ENCODE measurements at places on chromosomes 6 and 20.

- H3K36me3 ChIP-seq, result no peaks in the 10 kb centered on the region
- peak overlapping the region; percentile 26 for H3K4me3 ChIP-seq
- peak; percentile 90 for DNase-seq
Measured at GRCh38 chr20:22523499-22524392, 60.6 kb downstream of the FOXA2 start.

DNA sequence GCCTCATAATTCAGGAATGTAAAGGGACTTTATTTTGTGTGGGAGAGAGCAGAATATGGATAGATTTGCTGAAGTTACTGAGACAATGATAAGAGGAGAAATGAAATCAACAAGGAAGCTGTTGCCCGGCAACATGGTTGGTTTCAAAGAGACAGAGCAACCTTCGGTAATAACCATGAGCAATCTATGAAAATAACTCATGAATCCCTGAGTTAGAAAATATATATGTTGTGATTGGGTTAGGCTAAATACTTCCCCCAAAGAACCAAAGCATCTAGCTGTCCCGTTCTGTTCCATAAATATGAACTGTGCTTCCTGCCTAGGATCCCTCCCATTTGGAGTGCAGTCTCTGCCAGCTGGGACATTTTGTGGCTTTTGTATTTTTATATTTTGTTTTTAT lies 23.1 kb downstream of the SERPINB1 start:
- DNase-seq, result no peak
- peaks cover 6% of the 10 kb centered on the region for H3K4me1 ChIP-seq
- H3K27ac ChIP-seq, result peak overlapping the region; percentile 40
- no peak overlapping the region for H3K4me3 ChIP-seq
- H3K27me3 ChIP-seq, result no peaks in the 10 kb centered on the region

DNA sequence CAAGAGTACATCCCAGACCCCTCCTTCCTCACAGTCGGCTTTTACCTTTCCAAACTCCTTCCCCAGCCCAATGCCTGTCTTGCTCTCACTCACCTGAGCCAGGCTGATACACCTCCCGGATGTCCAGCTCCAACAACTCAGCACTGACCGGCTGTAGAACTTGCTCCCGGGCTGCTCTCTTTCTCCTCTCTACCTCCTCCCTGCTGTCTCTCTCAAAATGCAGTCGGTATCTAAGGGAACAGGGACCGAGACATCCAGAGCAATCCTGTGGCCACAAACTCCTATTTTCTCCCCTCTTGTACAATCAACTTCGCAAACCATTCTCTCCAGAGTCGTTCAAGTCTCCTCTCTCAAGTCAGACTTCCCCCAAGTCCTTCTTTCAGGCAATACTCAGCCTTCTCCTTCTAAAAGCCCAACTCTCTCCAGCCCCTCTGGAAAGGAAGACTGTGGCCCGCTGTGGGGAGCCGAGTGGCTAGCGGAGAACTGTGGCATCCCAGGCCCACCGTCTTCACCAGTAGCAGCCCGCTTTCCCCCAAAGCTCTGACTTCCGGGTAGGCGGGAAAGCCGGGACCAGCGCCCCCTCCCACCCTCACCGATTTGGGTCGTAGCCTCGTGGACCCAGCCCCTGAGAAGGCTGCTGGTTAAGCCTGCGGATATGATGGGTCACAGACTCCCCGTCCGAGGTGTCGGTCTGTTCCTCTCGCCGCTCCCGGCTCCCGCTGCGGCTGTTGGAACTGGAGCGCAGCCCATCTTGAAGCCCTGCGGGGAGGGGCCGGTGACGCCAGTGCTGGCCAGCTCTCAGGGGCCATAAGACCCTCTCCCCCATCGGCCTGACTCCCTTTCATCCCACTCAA lies 1.1 kb downstream of the GNL1 start:
- DNase-seq, result peak; percentile 39
- H3K4me3 ChIP-seq, result peak overlapping the region; percentile 88
- H3K27ac ChIP-seq, result peak overlapping the region; percentile 100
- peaks cover 7% of the 10 kb centered on the region for H3K36me3 ChIP-seq
- H3K4me1 ChIP-seq, result peaks cover 5% of the 10 kb centered on the region

GRCh38 chr6:45663251-45664221 lies 285.8 kb upstream of the SUPT3H start:
- no peak overlapping the region for H3K27ac ChIP-seq
- no peak for DNase-seq
- no peak overlapping the region for H3K4me3 ChIP-seq

DNA sequence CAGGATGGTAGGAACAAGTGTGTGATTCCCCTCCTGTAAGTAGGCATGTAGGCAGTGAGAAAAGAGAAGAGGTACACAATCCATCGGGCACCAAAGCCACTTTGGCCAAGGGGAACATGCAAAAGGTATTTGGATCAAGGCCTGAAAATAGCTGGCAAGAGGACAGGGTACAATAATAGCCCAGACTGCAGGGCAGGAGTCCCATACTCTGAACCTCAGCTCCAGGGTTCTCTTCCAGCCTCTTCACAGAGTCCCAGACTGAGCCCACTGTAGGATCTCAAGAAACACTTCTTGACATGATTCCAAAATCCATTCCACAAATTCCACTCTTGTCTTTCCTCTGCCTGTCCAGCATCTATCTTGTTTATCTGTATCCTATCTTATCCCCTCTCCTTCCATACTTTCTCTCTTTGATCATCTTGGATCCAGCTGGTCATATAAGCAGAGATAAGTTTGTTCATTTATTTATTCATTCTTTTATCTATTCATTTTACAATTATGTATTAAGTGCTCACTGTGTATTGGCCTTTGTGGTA lies 19.7 kb downstream of the ACSS2 start:
- H3K4me1 ChIP-seq, result peaks cover 27% of the 10 kb centered on the region
- no peaks in the 10 kb centered on the region for H3K27me3 ChIP-seq
- no peaks in the 10 kb centered on the region for H3K36me3 ChIP-seq
- no peak for DNase-seq
- no peak overlapping the region for H3K27ac ChIP-seq
- H3K4me3 ChIP-seq, result no peak overlapping the region

- H3K27ac ChIP-seq, result no peak overlapping the region
- DNase-seq, result no peak
- H3K4me3 ChIP-seq, result no peak overlapping the region
- no peaks in the 10 kb centered on the region for H3K4me1 ChIP-seq
- H3K36me3 ChIP-seq, result no peaks in the 10 kb centered on the region
- no peaks in the 10 kb centered on the region for H3K27me3 ChIP-seq
Measured at GRCh38 chr6:156279261-156279969, 497.8 kb upstream of the ARID1B start.

DNA sequence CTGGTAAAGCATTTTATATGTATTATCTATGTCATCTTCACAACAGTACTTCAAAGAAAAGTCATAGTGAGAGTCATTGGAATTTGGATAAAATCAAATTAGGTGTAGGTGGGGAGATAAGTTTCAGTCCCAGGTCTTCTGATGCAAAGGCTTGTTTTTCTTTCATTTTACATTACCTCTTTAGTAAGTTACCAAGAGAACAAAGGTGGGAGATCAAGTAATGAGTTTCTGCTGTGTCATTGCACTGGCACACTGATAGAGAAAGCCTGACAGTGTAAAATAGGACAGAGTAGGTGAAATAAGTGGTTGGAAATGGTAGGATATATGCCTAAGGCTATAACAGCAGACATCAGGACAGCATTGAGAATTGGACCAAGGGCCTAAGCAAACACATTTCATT lies 250.4 kb downstream of the NKAIN2 start:
- DNase-seq, result no peak
- no peak overlapping the region for H3K27ac ChIP-seq
- H3K36me3 ChIP-seq, result no peaks in the 10 kb centered on the region
- no peaks in the 10 kb centered on the region for H3K4me1 ChIP-seq
- no peaks in the 10 kb centered on the region for H3K27me3 ChIP-seq

DNA sequence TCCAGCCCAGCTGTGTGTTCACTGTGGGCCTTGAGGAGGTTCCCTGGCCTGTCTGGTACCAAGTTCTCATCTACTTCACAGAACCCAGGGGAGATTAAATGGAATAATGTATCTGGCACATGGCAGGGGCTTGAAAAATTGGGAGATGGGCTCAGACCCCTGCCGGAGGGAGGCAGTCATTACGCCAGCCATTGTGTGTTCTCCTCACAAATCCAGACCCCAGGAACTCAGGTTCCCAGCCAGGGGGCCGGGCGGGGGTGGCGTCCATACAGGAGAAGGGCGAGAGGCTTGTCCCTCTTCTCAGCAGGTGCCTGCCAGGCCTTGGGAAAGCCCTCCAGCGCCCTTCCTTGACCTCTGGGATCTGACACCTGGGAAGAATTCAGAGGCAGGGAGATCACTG lies 8.1 kb downstream of the NOL4L start:
- no peaks in the 10 kb centered on the region for H3K27me3 ChIP-seq
- H3K36me3 ChIP-seq, result no peaks in the 10 kb centered on the region
- H3K4me1 ChIP-seq, result peaks cover 30% of the 10 kb centered on the region

DNA sequence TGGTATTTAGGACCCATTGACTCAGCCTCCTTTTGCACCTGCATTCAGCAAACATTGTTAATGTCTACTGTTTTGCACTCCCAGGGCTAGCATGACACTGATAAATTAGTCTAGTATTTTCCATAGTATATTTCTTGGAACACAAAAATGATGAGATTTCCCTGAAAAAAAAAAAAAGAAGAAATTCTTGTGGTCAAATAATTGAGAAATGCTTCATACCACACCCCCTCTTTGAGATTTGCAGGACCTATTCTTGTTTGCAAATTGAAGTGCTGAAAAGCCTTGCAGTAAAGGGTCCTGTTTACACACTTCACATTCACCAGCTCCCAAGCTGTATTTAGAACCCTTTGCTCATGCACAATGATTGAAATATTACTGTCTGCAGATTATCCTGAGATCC lies 36.3 kb upstream of the CLIC5 start:
- no peak overlapping the region for H3K27ac ChIP-seq
- no peaks in the 10 kb centered on the region for H3K27me3 ChIP-seq
- no peaks in the 10 kb centered on the region for H3K36me3 ChIP-seq
- H3K4me1 ChIP-seq, result peaks cover 15% of the 10 kb centered on the region
- no peak for DNase-seq
- no peak overlapping the region for H3K4me3 ChIP-seq

GRCh38 chr20:32636283-32636682 lies 37.5 kb downstream of the C20orf203 start:
- no peaks in the 10 kb centered on the region for H3K4me1 ChIP-seq
- H3K4me3 ChIP-seq, result no peak overlapping the region
- no peak for DNase-seq
- no peaks in the 10 kb centered on the region for H3K36me3 ChIP-seq
- no peak overlapping the region for H3K27ac ChIP-seq

DNA sequence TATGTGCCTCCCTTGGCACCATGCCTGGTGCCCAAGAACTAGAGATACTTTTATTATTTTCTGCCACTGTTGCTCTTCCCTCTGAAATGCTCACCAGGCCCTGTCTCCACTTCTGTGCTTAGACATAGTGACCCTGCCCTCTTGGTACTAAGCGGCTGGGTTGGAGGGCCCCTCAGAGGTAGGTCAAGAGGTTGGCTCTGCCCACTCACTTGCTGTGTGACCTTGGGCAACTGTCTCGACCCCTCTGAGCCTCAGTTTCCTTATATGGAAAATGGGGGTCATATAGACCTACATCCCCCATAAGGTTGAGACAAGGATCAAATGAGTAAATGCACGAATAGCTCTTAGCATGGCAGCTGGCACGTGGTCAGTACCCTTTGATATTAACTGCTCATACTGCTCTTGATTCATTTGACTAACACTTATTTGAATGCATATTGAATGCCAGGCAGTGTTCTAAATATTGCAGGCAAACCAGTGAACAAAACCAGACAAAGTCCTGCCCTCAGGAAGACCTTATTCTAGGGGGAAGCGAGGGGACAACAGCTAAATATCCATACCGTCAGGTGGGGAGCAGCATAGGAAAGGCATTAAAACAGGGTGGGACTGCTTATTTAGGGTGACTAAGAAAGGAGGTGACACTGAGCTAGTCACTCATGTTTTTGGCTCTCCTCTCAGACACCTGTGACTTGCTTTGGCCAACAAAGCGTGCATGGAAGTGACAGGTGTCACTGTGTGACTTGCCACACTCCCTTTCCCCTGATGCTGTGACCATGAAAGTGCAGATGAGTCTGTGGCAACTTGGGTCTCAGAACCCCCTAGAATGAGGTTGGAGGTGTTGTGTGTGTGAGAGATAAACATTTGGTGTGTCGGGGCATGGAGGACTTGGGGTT lies 14.3 kb upstream of the SPO11 start:
- H3K27ac ChIP-seq, result no peak overlapping the region
- no peaks in the 10 kb centered on the region for H3K36me3 ChIP-seq
- no peaks in the 10 kb centered on the region for H3K27me3 ChIP-seq

GRCh38 chr20:51500311-51500710 lies 42.2 kb downstream of the NFATC2 start:
- H3K4me1 ChIP-seq, result peaks cover 25% of the 10 kb centered on the region
- H3K4me3 ChIP-seq, result no peak overlapping the region
- H3K27ac ChIP-seq, result no peak overlapping the region
- no peak for DNase-seq
- no peaks in the 10 kb centered on the region for H3K27me3 ChIP-seq

All from Caco-2 (cell line).